Neural progenitor cell (in vitro differentiated cells): ENCODE measurements at places on chromosomes 1 and 21.

GRCh38 chr1:90362163-90362562 is 354.9 kb downstream of the BARHL2 start:
- no peak for DNase-seq

GRCh38 chr1:32239337-32239736 is 7.7 kb upstream of the FAM167B start:
- DNase-seq: peak; percentile 49

DNA sequence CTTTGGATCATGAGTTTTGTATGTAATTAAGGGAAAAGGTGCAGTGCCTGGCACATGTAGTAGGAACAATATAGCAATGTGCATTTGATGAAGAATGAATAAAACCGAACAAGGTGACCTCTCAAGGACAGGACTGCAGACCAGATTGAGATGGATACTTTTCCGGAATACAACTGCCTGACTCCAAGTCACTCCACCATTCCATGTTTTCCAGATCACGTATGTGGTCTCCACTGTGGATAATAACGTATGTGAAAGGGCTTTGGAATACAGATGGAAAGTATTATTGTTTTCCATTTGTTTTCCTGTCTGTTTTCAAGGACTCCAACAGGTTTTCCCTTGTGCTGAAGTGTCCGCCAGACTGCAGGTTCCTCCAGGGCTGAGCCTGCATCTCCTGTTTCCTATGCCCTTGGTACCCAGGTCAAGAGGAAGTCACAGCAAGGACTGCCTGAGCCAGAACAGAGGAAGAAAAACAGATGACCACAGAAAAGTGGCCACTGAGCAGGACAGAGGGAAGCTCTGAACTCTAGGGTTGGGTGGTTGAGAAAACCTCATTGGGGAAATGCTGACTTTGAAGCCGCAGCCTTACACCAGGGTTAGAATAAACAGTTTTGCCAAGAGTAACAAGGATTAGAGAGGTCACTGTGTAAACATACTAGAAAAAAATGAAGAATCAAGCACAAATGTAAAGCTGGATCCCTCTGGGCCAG is 4.0 kb downstream of the CFAP45 start:
- no peak for DNase-seq

DNA sequence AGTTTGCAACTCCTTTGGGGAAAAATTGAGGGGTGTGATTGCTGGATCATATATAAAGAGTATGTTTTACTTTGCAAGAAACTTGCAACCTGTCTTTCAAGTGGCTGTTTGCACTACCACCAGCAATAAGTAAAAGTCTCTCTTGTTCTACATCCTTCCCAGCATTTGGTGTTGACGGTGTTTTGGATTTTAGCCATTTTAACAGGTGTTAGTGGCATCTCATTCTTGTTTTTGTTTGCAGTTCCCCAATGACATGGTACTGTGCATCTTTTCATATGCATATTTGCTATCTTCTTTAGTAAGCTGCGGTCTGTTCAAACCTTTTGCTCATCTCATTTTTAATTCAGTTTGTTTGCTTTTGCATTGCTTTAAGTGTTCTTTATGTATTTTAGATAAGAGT is 535.5 kb downstream of the LRRIQ3 start:
- no peak for DNase-seq

- DNase-seq: no peak
These were observed 543.0 kb upstream of the B3GALT2 start for GRCh38 chr1:193729429-193729828.
